IMR-90 (cell line): ENCODE measurements at places on chromosomes 3 and 15. TPM values are rescaled to one million over a fixed set of nuclear protein-coding genes. Genes with fewer than 3 reads are reported as not detected.

DNA sequence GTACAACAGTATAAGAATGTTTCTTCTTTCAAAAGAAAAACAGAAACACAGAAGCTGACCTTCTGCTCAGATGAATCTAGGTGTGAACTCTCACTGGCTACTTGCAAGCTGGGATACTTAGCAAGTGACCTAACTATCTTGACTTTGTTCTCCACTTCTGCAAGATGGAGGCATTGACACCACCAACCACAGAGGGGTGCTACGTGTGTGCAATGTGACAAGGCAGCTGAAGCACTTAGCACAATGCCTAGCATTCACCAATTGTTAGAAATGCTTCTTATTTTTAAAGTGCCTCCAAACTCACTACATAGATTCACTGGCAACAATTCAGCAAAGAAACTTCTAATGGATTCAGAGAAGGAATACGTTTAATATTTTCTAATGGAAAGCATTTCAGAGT lies 331.4 kb upstream of the WNT5A start:
- peak; percentile 5 for DNase-seq

GRCh38 chr3:151722856-151723255 lies 10.9 kb upstream of the AADACL2 start:
- no peak for DNase-seq

GRCh38 chr3:94304954-94305353 lies 242.1 kb downstream of the NSUN3 start:
- no peak for DNase-seq

DNA sequence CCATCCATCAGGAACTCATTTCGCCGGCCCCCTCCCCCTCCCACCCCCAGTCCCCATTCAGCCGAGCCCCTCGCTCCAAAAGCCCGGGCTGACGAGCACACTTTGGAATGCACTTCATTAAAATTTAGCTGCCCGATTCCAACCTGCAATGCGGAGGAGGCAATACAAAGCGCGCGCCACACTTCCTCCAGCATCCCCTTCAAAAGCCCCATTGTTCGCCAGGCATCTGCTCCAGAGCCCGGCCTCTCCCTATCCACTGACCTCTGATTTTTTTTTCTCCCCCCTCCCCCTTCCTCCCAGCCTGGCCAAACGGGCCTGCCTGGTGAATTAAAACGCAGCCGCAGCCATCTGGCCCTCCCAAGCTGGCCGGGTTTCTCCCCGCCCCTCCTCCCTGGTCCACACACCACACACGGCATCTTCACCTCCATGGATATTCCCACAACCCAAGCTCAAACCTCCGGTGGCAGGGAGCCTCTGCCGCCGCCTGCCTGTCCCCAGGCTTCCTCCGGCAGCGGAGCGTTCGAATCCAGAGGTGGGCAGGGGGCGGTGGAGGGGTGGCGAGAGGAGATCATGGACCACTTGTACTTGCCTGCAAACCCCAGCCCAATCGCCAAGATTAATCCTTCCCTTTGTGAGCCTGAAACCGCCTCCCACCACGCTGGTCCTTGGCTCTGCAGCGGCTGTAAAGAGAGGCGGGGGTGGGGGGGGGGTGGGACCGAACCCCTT lies 441.3 kb downstream of the MAGI1 start:
- DNase-seq = peak; percentile 54

- no peak for DNase-seq
Measured at GRCh38 chr3:10457560-10457959, 47.8 kb downstream of the ATP2B2 start.

DNA sequence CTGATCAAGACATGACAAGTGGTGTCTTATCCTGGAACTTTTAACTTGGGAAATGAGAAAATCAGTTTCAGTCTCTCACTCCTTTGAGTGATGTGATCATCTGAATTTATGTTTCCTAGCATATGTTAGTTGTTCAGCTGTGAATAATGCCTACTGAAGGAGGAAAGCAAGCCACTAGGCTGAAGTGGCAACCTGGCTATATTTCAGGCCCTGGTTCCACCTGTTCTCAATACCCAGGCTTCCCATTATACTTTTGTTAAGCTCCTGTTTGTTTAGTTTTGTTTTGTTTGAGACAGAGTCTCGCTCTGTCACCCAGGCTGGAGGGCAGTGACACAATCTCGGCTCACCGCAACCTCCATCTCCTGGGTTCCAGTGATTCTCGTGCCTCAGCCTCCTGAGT lies 243.8 kb downstream of the ALCAM start:
- no peak for DNase-seq

GRCh38 chr15:75542386-75542797 lies 36.7 kb downstream of the PTPN9 start:
- DNase-seq = no peak

- peak; percentile 90 for DNase-seq
Measured at GRCh38 chr15:63473999-63474809, 30.2 kb upstream of the USP3 start.

DNA sequence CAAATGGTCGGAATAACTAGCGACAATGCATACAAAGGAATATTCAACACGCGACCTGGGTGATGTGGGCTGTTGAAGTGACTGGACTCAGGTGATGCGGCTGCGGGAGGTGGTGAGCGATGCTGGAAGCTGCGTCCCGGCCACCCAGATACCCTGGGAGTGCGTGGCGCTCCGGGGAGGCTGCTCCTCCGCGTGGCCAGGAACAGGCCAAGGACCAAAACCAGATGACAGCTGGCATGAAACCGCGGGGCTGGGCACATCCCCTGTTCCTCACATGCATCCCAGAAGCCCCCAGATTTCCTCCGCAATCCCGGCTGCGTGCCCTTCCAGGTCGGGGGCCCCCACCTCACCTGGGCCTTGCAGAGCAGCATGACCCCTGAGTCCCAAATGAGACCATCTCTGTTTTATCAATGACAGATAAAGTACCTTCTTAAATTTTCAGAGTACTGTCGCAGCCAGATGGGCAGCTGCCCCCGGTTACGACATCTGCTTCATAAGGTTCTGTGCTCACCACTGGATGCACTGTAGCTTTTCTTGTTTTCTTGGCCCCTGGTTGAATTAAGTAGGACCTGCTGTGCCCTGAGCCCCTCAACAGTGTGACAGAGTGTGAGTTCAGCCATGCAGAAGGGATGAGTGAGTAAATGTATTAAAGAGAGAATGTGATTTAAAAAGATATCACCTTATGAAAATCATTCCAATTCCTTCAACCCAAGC lies 278.2 kb downstream of the GABRG3 start:
- no peak for DNase-seq

DNA sequence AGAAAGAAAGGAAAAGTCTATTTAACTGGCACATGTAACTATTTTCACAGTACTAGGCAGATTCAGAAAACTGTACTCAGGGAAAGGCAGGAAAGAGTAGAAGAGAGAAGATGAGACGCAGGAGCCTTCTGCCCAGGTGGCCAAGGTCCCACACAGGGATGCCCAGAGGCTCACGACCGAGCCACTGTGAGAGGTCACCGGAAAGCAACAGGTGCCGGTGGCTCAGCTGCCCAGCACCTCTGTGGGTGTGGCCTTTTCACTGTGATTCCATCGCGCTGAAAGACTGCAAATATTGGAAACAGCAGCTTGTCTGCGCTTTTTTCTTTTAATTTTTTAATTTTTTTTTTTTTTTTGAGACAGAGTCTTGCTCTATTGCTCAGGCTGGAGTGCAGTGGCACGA lies 226.8 kb downstream of the OCA2 start:
- DNase-seq = no peak

GRCh38 chr3:195238586-195239118 lies 32.3 kb downstream of the XXYLT1 start:
- DNase-seq = peak; percentile 50

DNA sequence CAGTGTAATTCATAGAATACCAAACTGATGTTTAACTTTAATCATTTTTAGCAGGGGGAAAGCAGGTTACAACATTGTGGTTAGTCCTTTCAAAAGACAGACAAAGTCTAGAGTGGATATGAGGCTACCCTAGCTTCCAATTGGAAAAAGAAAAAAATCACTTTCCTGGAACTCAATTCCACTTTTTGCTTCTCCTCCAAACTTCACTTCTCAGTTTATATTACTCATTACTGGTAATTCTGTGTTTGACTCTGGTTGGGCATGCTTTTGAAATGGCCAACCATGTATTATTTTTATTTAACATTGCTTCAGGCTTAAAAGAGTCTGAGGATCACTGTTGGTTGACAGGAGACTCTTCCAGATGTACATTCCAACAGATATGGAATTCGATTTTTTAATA lies 84.8 kb downstream of the RAP2B start:
- peak; percentile 89 for DNase-seq

- DNase-seq = no peak
Measured at GRCh38 chr15:28943146-28943545, 57.4 kb downstream of the APBA2 start.

GRCh38 chr15:78083186-78083585 lies 5.7 kb upstream of the TBC1D2B start:
- no peak for DNase-seq

GRCh38 chr3:107619549-107619948 lies 96.8 kb downstream of the BBX start:
- no peak for DNase-seq

GRCh38 chr3:12370758-12371157 lies 81.9 kb downstream of the PPARG start:
- peak; percentile 36 for DNase-seq

DNA sequence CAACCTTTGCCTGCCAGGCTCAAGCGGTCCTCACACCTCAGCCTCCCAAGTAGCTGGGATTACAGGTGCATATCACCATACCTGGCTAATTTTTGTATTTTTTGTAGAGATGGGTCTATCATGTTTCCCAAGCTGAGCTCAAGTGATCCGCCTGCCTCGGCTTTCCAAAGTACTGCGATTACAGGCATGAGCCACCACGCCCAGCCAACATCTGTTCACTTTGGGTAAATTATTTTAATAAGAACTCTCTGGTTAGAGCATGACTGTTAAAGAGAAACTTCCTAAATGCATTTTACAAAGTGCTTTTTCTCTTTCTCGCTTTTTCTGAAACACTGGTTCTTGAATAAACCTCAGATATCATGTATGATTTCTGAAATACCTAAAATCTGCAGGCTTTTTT lies 172.5 kb downstream of the PTPRG start:
- DNase-seq = no peak

DNA sequence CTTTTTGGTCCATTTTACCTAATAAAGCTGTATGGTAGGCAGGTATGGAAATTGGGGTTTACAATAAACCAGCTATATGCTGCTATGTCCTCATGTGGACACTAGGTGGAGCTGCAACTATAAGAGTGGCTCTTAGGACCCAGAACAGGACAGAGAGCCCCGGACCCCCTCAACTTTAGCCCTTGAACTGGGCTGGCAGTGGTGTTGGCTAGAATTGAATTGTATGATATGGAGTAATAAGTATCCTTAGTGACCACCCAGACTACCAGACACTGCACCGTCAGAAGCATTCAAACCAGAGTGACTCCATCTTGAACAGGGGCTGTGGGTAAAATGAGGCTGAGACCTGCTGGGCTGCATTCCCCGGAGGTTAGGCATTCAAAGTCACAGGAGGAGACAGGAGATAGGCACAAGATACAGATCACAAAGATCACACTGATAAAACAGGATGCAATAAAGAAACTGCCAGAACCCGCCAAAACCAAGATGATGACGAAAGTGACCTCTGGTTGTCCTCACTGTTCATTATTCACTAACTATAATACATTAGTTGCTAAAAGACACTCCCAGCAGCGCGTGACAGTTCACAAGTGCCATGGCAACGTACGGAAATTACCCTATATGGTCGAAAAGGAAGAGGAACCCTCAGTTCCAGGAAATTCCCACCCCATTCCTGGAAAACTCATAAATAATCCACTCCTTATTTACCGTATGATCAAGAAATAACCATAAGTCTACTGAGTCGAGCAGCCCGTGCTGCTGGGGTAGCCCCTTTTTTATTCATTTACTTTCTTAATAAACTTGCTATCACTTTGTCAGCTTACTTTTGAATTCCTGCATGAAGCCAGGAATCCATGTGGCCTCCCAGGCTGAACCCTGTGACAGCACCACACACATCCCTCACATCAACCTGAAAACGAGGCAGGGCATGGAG lies 68.7 kb upstream of the BLM start:
- peak; percentile 69 for DNase-seq

DNA sequence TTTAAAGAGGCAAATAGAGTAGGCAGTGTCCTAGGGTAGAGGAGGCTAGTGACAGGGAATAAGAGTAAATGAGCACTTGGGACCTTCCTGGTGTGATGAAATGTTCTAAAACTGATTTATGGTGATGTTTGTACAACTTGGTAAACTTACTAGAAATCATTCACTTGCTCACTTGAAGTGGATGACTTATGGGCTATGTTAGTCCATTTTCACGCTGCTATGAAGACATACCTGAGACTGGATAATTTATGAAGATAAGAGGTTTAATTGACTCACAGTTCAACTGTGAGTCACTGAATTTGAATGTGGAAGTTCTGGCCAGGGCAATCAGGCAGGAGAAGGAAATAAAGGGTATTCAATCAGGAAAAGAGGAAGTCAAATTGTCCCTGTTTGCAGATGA lies 31.7 kb upstream of the DHX36 start:
- no peak for DNase-seq

GRCh38 chr3:130941793-130942192 lies 47.9 kb downstream of the ATP2C1 start:
- DNase-seq = peak; percentile 61

DNA sequence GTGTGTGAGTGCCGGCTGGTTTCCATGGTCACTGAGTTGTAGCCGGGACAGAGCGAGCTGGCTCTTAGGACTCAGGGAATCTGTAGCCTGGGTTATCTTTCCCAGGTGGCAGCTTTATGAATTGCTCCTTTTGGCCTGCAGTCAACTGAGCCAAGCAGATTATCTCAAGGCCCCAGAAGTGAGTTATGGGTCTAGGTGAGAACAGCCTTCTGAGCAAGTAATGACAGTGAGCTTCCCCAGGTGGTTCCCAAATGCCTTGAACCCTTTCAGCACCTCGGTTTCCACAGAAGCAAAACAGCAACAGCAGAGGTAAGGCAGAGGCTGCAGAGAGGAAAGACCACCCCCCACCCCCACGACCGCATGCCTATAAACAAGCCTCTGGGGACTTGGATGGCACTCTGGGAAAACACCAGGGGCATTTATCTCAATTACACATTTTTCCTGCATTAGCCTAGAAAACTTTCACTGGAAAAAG lies 56.7 kb upstream of the DGKG start:
- DNase-seq = no peak

GRCh38 chr3:177150218-177150916 lies 46.9 kb downstream of the TBL1XR1 start:
- DNase-seq = no peak

- no peak for DNase-seq
Measured at GRCh38 chr3:9550999-9551398, 2.6 kb downstream of the LHFPL4 start.

Gene COL6A5
- not detected in 2 replicates for total RNA-seq

Gene RARB
- total RNA-seq = 1.4 TPM in 2 replicates

Gene CAV3
- 0.28 and 0.36 TPM in 2 replicates for total RNA-seq

Gene TNFAIP8L3
- total RNA-seq = 0.83 and 0.90 TPM in 2 replicates

Gene CTDSPL
- total RNA-seq = 29.0 and 33.3 TPM in 2 replicates

Gene ARHGAP31
- total RNA-seq = 6.6 and 7.5 TPM in 2 replicates

Gene IQCF5
- not detected in 2 replicates for total RNA-seq

Gene MYZAP
- total RNA-seq = not detected in 2 replicates

Gene SERINC4
- total RNA-seq = under 0.01 TPM in 1 of 2 replicates, not detected in the other

Gene SYNM
- total RNA-seq = 3.4 and 5.0 TPM in 2 replicates

Gene MCF2L2
- total RNA-seq = under 0.01 TPM in 1 of 2 replicates, not detected in the other

Gene SH3GL3
- total RNA-seq = not detected in 2 replicates

Gene WDR93
- total RNA-seq = not detected in 2 replicates
